Memory B cell (primary cell): ENCODE measurements at places on chromosomes 16 and 17.

GRCh38 chr17:56937687-56938086, 23.2 kb downstream of the COIL start:
- no peak overlapping the region for H3K4me3 ChIP-seq
- DNase-seq = no peak
- H3K27ac ChIP-seq = no peak overlapping the region
- H3K27me3 ChIP-seq = no peaks in the 10 kb centered on the region
- peaks cover 31% of the 10 kb centered on the region for H3K36me3 ChIP-seq
- H3K4me1 ChIP-seq = no peaks in the 10 kb centered on the region

DNA sequence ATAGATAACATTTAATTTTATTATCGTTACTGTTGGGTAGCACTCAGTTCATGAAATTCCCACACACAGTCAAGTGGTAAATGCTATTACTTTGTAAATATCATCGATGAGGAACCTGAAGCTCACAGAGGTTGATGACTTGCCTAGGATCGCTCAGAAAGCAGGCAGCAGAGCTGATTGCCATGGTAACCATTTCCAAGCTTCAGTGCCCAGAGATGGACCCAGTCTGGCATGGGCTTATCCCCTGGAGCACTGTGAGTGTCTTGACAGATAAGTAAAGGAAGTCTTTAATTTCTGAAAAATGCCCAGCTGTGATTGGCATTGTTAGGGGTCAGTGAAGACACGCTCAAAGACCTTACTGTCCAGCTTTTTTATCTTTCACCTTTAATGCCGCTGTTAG, 95.0 kb downstream of the PRKCB start:
- peaks cover 36% of the 10 kb centered on the region for H3K36me3 ChIP-seq
- peaks cover 60% of the 10 kb centered on the region for H3K4me1 ChIP-seq
- H3K27me3 ChIP-seq = no peaks in the 10 kb centered on the region
- H3K27ac ChIP-seq = no peak overlapping the region
- H3K4me3 ChIP-seq = no peak overlapping the region
- DNase-seq = no peak

DNA sequence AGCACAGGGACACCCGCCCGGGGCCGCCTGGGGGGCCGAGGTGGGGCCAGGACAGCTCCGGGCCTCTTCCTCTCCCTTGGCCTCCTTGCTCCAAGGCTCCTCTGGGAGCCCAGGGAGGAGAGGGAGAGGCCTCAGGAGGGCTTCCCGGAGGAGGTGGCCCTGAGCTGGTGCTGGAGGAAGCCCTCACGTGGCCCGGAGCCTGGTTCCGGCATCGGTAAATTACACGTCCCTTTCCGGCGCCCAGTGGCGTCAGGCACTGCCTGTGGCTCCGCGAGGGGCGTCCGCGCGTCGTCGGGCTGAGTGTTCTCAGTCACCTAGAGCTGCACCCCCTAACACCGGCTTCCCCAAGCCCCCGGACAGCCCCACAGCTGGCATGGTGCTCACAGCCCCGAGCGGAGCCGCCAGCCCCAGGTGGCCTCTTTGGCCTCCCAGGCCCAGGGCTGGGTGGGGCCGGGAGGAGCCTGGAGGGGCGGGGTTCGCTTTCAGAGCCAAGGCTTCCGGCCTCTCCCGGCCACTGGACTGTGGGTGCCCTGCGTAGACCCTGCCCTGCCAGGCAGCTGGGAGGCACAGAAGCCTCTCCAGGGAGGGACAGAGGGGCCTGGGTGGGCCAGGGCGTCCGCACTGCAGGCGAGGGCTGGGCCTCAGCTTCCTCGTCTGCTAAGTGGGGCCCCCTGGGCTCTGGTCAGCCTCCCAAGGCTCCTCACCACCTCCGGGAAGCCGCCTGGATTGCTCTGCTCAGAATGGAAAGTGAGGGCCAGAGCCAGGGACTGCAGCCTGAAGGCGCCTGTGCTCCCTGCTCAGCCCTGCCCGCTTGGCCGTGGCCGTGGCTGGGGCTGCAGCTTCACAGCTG, 27.9 kb upstream of the SSTR5 start:
- no peak overlapping the region for H3K4me3 ChIP-seq
- peaks cover 11% of the 10 kb centered on the region for H3K27me3 ChIP-seq
- no peaks in the 10 kb centered on the region for H3K4me1 ChIP-seq
- DNase-seq = no peak
- no peak overlapping the region for H3K27ac ChIP-seq

- peak overlapping the region; percentile 61 for H3K4me3 ChIP-seq
- no peaks in the 10 kb centered on the region for H3K27me3 ChIP-seq
- peak; percentile 56 for DNase-seq
- H3K27ac ChIP-seq = peak overlapping the region; percentile 84
Measured at GRCh38 chr17:21019976-21020586, 22.7 kb downstream of the USP22 start.

- DNase-seq = no peak
- no peaks in the 10 kb centered on the region for H3K36me3 ChIP-seq
- H3K4me3 ChIP-seq = no peak overlapping the region
- H3K27ac ChIP-seq = no peak overlapping the region
Measured at GRCh38 chr16:83143788-83144187, 517.0 kb downstream of the CDH13 start.

- H3K27me3 ChIP-seq = no peaks in the 10 kb centered on the region
- no peak for DNase-seq
- peaks cover 22% of the 10 kb centered on the region for H3K4me1 ChIP-seq
- H3K27ac ChIP-seq = no peak overlapping the region
- no peaks in the 10 kb centered on the region for H3K36me3 ChIP-seq
Measured at GRCh38 chr16:11231367-11231970, 24.5 kb downstream of the SOCS1 start.

- H3K27ac ChIP-seq = no peak overlapping the region
- no peak for DNase-seq
- H3K4me1 ChIP-seq = peaks cover 2% of the 10 kb centered on the region
- H3K36me3 ChIP-seq = peaks cover 9% of the 10 kb centered on the region
- no peaks in the 10 kb centered on the region for H3K27me3 ChIP-seq
Measured at GRCh38 chr16:15450624-15451023, 16.2 kb downstream of the BMERB1 start.

GRCh38 chr16:13397126-13397525, 495.7 kb downstream of the SHISA9 start:
- no peaks in the 10 kb centered on the region for H3K4me1 ChIP-seq
- no peak overlapping the region for H3K27ac ChIP-seq
- no peaks in the 10 kb centered on the region for H3K36me3 ChIP-seq
- H3K4me3 ChIP-seq = no peak overlapping the region
- DNase-seq = no peak
- peaks cover 2% of the 10 kb centered on the region for H3K27me3 ChIP-seq

DNA sequence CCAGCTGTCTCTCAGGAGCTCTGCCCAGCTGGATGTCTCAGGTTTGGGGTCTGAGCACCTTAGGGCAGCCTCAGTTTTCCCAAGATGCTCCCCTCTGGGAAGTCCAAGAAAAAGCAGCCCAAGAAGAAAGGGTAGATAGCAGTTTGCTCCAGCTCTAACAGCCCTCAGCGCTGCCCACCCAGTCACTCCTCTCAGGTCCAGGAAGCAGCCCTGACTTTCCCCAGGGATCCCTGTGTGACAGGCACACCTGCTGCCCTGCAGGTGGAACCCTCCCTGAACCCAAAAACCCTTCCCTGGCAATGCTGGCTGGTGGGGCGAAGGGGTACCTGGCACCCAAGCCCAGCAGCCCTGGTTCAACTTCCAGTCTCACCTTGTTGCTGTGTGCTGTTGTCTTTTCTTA, 48.1 kb downstream of the BEAN1 start:
- no peak overlapping the region for H3K4me3 ChIP-seq
- H3K36me3 ChIP-seq = no peaks in the 10 kb centered on the region
- H3K27me3 ChIP-seq = peaks cover 8% of the 10 kb centered on the region
- H3K27ac ChIP-seq = no peak overlapping the region

DNA sequence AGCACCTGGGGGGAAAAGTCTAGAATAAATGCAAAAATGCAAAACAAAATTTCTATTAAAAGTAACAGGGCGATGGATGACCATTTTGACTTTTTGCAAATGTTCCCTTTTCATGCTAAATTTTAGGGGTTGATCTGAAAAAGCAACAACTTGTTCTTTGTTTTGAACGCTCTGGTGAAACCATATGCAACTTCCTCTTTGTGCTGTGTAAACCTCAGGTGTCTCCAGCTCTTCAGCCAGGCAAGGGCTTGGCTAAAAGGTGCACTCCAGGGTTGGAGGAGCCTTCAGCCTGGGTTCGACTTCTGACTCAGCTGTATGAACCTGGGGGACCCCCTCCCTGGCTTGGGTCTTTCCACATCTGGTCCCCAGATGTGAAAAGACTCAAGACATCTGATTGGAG, 9.5 kb downstream of the IRF8 start:
- no peaks in the 10 kb centered on the region for H3K27me3 ChIP-seq
- H3K36me3 ChIP-seq = peaks cover 69% of the 10 kb centered on the region
- DNase-seq = peak; percentile 58

GRCh38 chr16:4328046-4328781, 12.3 kb downstream of the GLIS2 start:
- peak; percentile 61 for DNase-seq
- peaks cover 8% of the 10 kb centered on the region for H3K4me1 ChIP-seq
- no peaks in the 10 kb centered on the region for H3K27me3 ChIP-seq
- no peak overlapping the region for H3K27ac ChIP-seq
- peak overlapping the region; percentile 67 for H3K4me3 ChIP-seq
- no peaks in the 10 kb centered on the region for H3K36me3 ChIP-seq

- H3K4me1 ChIP-seq = peaks cover 40% of the 10 kb centered on the region
- H3K36me3 ChIP-seq = peaks cover 2% of the 10 kb centered on the region
- no peak for DNase-seq
- peak overlapping the region; percentile 97 for H3K4me3 ChIP-seq
- H3K27me3 ChIP-seq = no peaks in the 10 kb centered on the region
Measured at GRCh38 chr17:21039839-21040575, 2.8 kb downstream of the USP22 start.

GRCh38 chr16:3021449-3022207, 1.5 kb downstream of the TNFRSF12A start:
- H3K4me1 ChIP-seq = peaks cover 28% of the 10 kb centered on the region
- H3K4me3 ChIP-seq = peak overlapping the region; percentile 83
- H3K27ac ChIP-seq = no peak overlapping the region
- peaks cover 2% of the 10 kb centered on the region for H3K27me3 ChIP-seq
- peak; percentile 71 for DNase-seq
- H3K36me3 ChIP-seq = peaks cover 4% of the 10 kb centered on the region

- peak overlapping the region; percentile 78 for H3K27ac ChIP-seq
- peaks cover 56% of the 10 kb centered on the region for H3K4me1 ChIP-seq
- no peak for DNase-seq
- H3K4me3 ChIP-seq = peak overlapping the region; percentile 96
Measured at GRCh38 chr16:88973007-88973410, 4.0 kb downstream of the CBFA2T3 start.

GRCh38 chr17:73657473-73658116, 13.3 kb upstream of the SDK2 start:
- peaks cover 4% of the 10 kb centered on the region for H3K27me3 ChIP-seq
- DNase-seq = no peak
- H3K27ac ChIP-seq = no peak overlapping the region
- H3K4me1 ChIP-seq = peaks cover 3% of the 10 kb centered on the region
- H3K4me3 ChIP-seq = no peak overlapping the region

DNA sequence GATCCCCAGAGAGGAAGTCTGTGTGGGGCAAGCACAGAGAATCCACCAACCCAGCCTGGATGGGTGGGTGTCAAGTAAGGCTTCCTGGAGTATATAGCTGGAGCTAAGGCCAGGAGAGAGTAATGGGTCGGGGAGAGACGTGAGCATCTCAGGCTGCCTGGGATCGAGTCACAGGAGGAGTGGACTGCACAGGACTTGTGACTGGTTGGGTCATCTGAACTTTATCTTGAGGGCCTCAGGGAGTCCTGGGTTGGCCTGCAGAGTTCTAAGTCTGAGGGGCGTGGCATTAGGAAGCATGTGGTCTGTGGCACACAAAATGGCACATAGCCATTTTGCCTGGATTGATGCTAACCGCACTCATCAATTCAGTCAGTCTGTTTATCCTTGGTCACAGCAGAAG, 1.5 kb downstream of the PLA2G15 start:
- DNase-seq = no peak
- H3K27me3 ChIP-seq = no peaks in the 10 kb centered on the region
- H3K36me3 ChIP-seq = peaks cover 8% of the 10 kb centered on the region

GRCh38 chr17:76585033-76585648, 519 bp downstream of the ST6GALNAC2 start:
- peaks cover 2% of the 10 kb centered on the region for H3K4me1 ChIP-seq
- H3K4me3 ChIP-seq = peak overlapping the region; percentile 75
- peak; percentile 42 for DNase-seq
- H3K27me3 ChIP-seq = peaks cover 13% of the 10 kb centered on the region
- peaks cover 2% of the 10 kb centered on the region for H3K36me3 ChIP-seq

DNA sequence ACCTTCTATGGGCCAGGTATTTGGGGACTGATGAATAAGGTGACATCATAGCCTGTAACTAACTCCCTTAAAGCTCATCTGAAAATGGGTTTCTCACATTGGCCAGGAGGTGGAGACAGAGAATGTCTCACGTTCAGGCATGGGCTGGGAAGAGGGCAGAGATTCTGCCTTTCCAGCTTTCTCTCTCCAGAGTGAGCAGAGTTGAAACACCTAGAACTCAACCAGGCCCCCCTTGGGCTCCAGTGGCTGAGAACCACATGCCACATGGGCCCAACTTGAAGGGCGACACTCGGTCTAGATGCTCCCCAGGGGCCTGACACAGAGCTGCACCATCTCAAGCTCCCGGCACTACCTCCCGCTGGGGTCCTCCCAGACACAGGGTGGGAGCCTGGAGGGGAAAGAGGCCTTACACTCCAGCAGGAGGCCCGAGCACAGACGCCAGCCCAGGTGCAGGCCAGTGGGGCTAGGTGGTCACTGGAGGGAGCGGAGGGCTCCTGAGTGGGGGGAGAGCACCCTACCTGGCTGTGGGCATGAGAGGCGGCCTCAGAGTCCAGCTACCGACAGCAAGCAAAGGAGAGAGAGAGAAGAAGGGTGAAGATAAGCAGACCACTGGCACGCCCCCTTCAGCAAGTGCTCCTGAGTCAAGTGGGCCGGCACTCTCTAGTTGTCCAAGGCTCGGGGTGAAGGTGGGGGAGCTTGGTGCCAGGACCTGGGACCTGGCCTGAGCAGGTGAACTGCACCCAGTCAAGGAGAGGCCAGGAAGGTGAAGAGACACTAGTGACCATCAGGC, 55.9 kb downstream of the MYO18A start:
- no peak overlapping the region for H3K4me3 ChIP-seq
- peaks cover 10% of the 10 kb centered on the region for H3K4me1 ChIP-seq
- H3K27ac ChIP-seq = no peak overlapping the region

DNA sequence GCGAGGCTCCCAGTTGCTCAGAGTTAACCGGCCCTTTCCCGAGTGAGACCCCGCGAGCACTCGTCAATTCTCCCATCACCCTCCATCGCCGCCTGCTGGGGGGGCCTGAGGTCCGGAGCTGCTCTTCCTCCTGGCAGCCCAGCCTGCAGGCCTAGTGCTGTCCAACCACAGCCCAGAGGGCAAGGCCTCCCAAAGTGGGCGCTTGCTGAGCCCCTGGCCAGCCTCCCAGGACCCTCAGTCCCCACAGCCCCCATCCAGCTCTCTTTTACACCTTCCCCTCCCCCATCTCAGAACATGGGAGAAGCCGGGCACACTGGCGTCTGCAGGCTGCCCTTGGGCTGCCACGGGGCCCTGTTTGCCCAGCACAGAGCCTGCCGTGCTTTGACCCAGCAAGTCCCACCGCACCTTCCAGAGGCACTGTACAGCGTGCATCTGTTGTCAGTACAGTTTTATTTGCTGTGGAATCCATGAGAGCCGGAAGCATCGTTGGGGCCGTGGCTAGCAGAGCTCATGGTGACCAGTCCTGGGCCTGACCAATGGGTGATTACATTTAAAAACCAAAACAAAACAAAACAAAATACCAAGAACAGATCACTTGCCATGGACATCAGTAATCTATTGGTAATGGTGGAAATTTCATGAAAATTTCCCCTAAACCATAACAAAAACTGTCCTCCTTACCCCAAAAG, 96.1 kb upstream of the CBX4 start:
- no peak for DNase-seq
- no peaks in the 10 kb centered on the region for H3K36me3 ChIP-seq
- H3K27me3 ChIP-seq = peaks cover 1% of the 10 kb centered on the region
- H3K27ac ChIP-seq = no peak overlapping the region
